ENCODE measurements at places on chromosomes 4 and X.

GRCh38 chrX:110043506-110043905, 40.6 kb downstream of the TMEM164 start:
- DNase-seq = no peak

DNA sequence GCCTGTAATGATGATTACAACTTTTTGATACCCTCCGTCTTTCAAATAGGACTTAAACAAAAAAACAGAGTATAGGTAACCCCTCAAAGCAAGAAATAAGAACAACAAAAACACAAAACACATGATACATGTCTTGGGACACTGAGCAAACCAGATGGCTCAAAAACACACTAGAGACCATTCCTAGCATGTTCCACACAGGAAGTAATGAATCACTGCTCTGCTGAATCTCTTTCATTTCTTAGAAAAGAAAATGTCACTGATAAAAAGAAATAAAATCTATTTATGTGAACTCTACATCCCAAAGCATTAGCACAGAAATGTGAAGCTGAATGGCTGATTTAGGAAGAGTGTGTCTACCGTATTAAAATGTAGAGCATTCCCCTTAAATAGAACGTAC, 134.5 kb upstream of the IL15 start:
- DNase-seq = peak; percentile 8

- DNase-seq = peak; percentile 89
These were observed 62.9 kb downstream of the MAOA start for GRCh38 chrX:43718956-43719355.

GRCh38 chr4:66284991-66285451, 614.7 kb upstream of the EPHA5 start:
- DNase-seq = no peak

- DNase-seq = no peak
These were observed 52.2 kb downstream of the SMIM20 start for GRCh38 chr4:25966171-25966570.

DNA sequence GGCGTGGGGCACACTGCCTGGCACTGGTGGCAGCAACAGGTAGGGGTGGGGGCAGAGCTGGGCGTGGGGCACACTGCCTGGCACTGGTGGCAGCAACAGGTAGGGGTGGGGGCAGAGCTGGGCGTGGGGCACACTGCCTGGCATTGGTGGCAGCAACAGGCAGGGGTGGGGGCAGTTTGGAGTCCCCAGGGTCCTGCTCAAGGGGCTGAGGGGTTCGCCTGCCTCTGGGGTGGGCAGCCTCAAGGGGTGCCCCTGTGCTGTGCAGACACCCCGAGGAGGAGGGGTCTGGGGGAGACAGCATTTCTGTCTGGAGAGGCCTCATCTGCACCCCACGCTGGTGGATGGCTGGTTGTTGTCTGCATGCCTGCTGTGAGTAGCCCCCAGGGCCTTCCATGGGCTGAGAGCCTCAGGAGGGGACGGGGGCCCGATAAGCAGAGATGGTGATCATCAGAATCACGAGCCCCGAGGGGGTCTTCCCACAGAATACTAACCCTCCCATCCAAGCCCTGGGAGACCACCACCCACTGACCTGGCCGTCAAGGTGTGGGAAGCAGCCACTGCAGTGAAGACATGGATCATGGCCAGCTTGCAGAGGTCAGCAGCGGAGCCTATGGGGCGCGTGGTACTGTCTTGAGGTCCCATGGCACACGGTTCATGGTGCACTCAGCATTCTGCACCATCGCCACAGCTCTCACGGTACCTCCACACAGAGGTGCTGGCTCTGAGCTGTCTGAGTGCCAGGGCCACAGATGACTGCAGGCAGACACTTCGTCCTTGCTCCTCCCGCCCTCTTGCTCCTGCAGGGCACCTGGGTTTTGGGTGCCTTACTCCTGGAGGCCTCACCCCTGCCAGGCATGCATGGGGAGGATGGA, 21.5 kb downstream of the NAT8L start:
- no peak for DNase-seq

DNA sequence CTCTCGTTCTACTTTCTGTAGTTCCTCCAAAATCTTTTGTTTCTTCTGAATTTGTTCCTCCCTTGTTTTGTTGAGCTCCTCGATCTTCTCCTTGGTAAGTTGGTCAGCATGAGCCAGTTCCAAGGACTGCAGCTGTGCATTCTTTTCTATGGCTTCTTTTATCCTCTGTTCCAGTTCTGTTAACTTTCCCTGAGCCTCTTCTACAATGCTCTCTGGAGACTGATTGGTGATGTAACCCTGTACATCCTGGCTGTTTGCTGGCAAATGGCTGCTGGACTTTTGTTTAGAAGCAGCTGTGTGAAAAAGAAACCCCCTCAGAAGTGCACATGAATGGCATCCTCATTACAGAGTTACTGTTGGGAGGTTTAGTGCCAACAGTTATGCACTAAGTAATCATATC, 70.5 kb upstream of the COX18 start:
- no peak for DNase-seq

All from kidney tubule cell (primary cell).